Activated CD4-positive, alpha-beta T cell treated with anti-CD3 and anti-CD28 coated beads, Interleukin-2, amount 50 U/mL, for 1 hour (primary cell): ENCODE measurements at places on chromosomes 6 and 20.

- DNase-seq: no peak
Observed at GRCh38 chr20:34915131-34915530, 38.7 kb downstream of the ACSS2 start.

DNA sequence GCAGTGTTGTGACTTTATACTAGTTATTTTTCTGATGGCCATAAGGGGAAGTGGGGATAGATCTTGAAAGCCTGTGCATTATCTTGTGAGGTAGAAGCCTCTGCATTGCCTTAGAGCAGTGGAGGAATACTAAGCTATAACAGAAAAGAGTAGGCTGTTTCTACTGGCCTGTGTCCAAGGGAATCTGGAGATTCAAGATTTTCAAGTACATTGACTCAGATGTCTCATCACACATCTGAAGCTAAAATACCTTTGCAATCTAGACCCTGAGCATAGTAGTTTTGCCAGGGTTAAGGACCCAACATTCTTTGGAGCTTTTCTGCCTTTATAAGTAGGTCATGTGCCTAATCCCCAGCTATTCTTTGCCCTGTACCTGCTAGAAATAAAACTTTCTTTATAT is 272.3 kb downstream of the TENT5A start:
- DNase-seq: no peak

- DNase-seq: no peak
Observed at GRCh38 chr6:42813906-42814444, 32.1 kb downstream of the BICRAL start.

DNA sequence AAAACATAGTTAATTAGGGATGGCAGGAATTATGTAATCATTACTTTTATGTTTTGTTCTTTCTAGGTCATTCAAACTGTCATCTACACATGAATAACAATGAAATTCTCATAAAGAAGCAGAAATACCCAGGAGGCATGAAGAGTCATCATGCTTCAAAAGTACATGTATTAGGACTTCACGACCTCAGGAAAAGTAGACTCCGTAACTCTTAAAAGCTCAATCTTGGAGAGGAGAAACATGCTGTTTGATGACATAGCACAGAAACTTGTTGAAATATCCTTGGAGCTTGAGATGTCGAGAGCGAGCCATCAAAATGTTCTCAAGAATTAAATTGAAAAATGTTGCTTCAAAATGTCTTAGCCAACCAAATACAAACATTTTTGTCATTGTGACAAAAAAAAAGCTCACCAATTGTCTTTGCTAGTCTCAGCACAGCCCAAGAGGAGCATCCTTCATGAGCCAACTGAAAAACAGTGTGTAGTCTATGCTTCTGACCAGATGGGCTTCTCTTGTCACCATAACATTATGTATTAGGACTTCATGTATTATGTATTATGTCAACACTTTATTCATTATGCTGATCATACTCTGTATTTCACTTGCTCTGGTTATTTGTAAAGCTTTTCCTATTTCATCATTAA is 28.2 kb upstream of the ANKEF1 start:
- no peak for DNase-seq

GRCh38 chr6:129164032-129164431 is 281.1 kb downstream of the LAMA2 start:
- DNase-seq: no peak

GRCh38 chr6:74161380-74161779 is 465.4 kb downstream of the CD109 start:
- DNase-seq: no peak

DNA sequence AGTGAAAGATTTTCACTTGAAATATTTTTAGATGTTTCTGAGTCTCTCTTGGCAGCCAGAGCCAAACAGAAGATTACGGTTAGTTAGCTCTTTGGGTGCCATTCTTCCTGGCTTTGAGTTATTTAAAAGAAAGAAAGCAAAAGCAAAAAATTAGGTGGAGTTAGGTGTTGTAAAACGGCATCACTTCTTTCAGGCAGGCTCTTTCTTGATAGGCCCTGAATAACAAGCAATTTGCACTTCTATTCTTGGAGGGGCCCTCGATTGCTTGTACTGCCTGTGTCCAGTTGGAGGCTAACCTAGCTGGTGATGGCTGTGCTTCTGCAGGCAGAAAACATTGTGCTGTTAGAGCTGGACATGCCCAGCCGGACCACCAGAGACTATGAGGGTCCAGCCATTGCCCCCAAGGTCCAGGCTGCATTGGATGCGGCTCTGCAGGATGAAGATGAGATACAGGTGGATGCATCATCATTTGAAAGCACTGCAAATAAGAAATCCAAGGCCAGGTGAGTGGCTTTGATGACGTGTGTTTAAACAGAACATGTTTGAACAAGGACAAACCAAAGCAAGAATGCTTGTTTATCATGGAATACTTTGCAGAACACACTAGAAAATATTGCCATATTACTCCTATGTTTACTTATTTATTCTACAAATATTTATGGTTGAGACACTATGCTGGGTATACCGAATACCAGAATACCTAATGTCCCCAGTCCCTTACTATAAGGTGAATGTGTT is 28.1 kb upstream of the ASXL1 start:
- DNase-seq: no peak

- no peak for DNase-seq
Observed at GRCh38 chr6:89553431-89553830, 85.1 kb downstream of the LYRM2 start.

DNA sequence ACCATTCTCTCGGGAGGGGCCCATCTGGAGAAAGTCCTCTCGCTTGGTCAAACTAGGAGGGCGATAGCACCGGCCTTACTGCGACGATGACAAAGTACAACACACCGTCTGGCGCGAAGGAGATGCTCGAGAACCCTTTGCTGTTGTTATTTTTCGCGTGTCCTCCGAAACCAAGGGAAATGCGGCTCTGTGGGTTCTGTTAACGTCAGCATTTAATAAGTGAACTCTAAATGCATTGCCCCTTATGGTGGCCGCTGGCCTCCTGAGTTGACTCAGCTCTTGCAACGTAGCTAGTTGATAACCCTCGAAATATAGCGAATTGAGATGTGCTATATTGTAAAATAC is 577 bp upstream of the SCAND1 start:
- peak; percentile 26 for DNase-seq
